SJSA1 (cell line): ENCODE measurements at places on chromosomes 3 and 15. TPM values are rescaled to one million over a fixed set of nuclear protein-coding genes. Genes with fewer than 3 reads are reported as not detected.

GRCh38 chr3:197406266-197406665 lies 107.9 kb upstream of the DLG1 start:
- no peaks in the 10 kb centered on the region; the same call in 1 of the 2 replicates for H3K4me1 ChIP-seq
- no peaks in the 10 kb centered on the region for H3K27me3 ChIP-seq
- H3K4me3 ChIP-seq: no peak overlapping the region

GRCh38 chr3:11605398-11605797 lies 38.3 kb downstream of the VGLL4 start:
- no peaks in the 10 kb centered on the region for H3K27me3 ChIP-seq
- no peak for DNase-seq
- peaks cover 23% of the 10 kb centered on the region for H3K36me3 ChIP-seq
- H3K27ac ChIP-seq: no peak overlapping the region
- no peak overlapping the region for H3K4me3 ChIP-seq
- peaks cover 76% of the 10 kb centered on the region for H3K4me1 ChIP-seq

- no peaks in the 10 kb centered on the region for H3K36me3 ChIP-seq
- H3K4me1 ChIP-seq: no peaks in the 10 kb centered on the region
- H3K27me3 ChIP-seq: peaks cover 17% of the 10 kb centered on the region
- no peak overlapping the region for H3K4me3 ChIP-seq
- DNase-seq: no peak
- no peak overlapping the region for H3K27ac ChIP-seq
Observed at GRCh38 chr3:42975456-42975855, 3.7 kb upstream of the GASK1A start.

DNA sequence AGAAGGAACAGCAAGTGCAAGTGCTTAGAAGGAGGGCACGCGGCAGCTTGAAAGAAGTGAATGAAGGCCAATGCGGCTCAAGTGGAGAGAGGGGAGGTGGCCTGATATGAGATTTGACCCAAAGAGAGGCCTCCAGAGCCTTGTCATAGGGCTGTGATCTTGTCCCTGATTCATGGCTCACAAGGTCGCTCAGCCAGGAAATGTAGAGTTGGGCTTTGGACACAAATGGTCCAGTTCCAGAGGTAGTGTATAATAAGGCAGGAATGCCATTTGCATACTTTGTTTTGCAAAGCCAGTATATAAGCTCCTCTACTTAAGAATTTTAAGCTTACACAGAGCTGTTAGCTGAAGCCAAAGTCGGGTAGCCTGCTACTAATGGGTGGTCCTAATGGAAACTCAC lies 33.7 kb downstream of the HGD start:
- no peak overlapping the region for H3K27ac ChIP-seq
- H3K27me3 ChIP-seq: no peaks in the 10 kb centered on the region
- no peak overlapping the region for H3K4me3 ChIP-seq
- no peaks in the 10 kb centered on the region for H3K36me3 ChIP-seq

The C3orf49 gene
- not detected in 2 replicates for total RNA-seq

The LMOD3 gene
- total RNA-seq: not detected in 2 replicates
